ENCODE measurements at places on chromosomes 12 and 14.

DNA sequence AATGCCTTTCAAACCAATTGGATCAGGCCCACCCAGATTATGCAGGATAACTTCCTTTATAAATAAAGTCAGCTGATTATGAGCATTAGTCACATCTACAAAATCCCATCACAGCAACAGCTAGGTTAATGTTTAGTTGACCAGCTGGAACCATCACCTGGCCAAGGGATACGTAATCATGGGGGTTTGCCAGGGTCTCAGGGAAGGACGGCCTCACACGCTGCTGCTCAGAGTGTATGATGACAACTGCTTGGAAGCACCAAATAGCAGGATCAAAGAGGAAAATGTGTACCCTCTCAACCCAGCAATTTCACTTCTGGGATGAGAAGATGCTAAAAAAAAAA lies 162.6 kb downstream of the SLC15A4 start:
- no peak for DNase-seq

GRCh38 chr14:87489196-87489819 lies 503.7 kb downstream of the GALC start:
- DNase-seq: no peak

DNA sequence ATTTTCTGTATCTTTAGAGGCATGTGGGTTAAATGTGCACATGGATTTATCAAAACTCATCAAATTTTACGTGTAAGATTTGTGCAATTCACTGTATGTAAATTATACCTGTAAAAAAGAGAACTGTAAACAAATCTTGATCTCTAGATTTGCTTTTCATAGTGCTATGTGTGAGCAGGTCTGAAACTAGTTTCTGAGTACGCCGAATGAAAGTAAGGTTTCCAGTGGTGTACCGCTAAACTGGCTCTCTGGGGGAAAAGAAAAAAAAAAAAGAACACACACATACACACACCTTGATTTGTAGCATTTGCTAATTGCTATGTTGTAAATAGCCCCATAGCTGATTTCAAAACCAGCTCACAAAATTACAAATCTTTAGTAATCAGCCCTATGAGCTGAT lies 8.6 kb upstream of the SLC41A2 start:
- DNase-seq: peak; percentile 16

DNA sequence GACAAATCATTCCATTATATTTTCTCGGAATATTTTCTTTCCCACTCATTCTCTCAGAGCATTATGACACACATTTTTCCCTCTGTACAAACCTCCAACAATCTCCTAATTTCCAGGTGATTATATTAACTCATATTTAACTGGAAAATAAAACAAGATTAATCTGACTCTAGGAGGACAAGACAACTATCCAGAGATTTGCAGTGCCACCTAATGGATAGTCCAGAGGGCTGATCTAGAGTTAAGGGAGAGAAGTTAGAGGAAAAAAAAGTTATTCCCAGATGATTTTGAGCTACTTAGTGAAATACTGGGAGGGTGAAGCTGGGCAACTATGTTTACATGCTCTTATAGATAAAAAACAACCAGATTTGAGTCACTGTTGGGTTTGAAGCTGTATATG lies 161.7 kb downstream of the ALX1 start:
- DNase-seq: no peak

- no peak for DNase-seq
Measured at GRCh38 chr12:67042697-67043131, 226.4 kb upstream of the CAND1 start.

DNA sequence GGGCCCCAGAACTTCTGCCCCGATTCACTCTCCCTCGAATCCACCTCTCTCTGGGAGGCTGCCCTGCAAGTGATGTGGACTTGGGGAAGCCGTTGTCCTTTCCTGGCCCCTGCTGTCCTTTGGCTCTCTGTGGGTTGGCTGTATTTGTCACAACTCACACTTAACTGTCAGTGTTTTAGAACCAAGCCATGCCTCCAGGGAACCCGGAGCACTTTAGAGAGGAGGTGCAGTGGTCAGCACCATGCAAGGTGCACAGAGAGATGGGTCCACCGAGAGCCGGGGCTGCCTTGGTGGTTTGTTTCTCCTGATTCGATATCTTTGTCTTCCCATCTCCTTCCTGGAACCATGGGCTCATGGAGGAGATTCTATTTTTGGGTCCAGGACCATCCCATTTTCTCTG lies 129.5 kb upstream of the RTL1 start:
- DNase-seq: no peak

DNA sequence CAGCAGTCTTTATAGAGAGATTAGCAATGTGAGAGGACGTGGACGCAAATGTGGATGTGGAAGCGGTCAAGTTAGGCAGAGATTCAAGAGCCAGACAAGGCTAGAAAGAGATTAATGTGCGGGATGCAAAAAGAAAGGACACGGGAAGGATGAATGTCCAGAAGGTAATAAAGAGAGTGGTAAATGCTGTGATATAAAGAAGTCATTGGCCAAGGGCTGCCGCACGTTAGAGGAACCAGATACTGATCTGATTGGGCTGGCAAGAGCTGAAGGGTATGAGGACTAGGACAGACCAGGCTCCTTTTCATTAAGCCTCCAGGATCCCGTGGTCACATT lies 59.5 kb downstream of the DHRS2 start:
- no peak for DNase-seq

DNA sequence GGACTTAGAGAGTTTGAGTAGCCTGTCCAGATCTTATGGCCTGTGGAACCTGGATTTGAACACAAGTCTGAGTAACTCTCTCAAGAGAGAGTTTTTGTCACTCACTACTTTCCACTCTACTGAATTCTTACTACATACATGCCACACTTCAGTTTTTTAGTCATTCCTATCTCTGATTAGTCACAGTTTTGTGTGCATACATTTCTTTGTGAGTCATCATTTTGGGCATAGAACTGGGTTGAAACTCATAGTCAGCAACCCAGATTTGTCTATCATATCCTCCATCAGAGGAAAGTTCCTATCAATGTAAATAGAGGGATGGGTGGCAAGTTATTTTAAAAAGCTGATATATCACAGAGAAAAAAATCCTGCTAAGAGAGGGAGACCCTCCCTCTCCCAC lies 42.9 kb downstream of the FLRT2 start:
- no peak for DNase-seq

- DNase-seq: no peak
Measured at GRCh38 chr12:10386857-10387256, 3.0 kb downstream of the KLRK1 start.

- no peak for DNase-seq
Measured at GRCh38 chr12:48980953-48981756, 3.0 kb downstream of the WNT1 start.

DNA sequence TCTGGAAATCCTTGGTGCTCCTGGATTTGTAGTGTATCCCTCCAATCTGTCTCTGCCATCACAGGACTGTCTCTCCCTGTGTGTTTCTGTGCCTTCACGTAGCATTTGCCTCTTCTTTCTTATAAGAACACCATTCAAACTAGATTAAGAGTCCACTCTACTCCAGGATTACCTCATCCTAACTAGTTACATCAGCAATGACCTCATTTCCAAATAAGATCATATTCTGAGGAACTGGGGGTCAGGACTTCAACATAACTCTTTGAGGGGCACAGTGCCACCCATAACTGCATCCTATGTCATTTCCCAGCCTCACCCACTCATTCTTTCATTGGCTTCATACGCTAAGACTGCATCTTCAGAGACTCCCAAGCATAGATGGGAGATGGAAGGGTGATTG lies 106.2 kb downstream of the NT5DC3 start:
- no peak for DNase-seq

GRCh38 chr12:26749781-26750180 lies 83.2 kb downstream of the ITPR2 start:
- no peak for DNase-seq

- DNase-seq: peak; percentile 34
Measured at GRCh38 chr12:24931666-24932405, 17.1 kb downstream of the BCAT1 start.

DNA sequence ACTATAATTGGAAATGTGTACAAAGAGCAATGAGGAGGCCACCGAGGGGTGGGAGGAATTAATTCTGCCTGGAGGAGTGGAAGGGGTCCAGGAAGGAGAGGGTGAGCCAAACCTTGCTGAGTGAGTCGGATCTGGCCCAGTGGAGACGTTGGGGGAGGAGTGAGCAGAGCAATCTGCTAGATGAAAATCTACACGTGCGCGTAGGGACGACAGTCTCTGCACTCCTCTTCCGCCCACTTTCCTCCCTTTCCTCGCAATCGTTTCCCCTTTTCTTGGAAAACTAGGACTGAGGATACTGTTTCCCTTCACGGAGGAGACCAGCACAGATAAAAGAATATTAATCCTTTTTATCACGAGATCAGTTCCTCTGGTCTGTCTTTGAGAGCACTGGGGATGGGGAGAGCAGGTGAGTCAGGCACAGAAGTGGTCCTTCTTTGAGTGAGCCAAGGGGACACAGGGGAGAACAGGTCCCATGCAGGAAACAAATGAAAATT lies 2.9 kb upstream of the NAB2 start:
- DNase-seq: no peak

DNA sequence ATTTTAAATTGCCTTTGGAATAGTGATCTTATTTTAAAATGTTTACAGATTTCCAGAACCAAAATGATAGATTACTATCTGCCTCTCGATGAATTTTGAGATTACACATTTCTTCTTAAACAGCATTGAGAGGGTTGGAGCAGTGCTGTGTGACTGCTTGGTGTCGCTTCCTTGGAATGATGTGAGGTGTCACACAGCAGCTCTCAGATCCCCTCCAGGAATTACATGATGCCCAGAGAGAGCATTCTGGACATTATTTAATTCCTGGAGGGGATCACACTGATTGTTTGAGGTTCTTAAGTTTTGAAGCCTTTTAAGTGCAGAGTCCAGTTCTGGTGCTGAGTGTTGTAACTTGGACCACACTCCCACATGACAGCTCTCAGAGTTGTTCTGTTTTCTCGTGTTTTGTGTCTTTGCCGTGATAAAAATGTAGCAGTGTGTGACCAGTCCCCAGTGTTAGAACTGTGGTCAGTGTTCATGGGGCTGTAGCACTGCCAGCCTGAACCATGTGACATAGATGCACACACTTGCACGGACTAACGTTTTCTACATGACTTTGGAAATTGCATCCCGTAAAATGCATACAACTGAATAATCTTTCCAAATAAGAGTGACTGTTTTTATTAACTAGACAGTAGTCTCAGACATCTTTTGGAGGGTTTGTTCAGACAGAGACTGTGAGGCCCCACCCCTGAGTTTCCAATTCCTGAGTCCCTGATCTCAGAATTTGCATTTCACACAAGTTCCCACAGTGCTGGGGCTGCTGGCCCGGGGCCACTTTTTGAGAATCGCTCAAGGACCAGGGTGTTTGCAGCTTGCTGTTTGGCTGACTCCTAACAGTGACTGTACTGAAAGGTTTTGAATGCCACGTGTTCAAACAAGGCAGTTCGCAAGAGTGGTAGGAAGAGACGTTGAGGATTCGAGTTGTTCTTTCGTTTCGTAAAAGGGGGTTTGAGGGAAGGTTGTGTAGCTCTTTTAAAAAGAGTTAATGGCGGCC lies 26.0 kb downstream of the XRCC3 start:
- DNase-seq: no peak

- no peak for DNase-seq
Measured at GRCh38 chr12:5884285-5884684, 60.8 kb downstream of the ANO2 start.

GRCh38 chr14:95071649-95072280 lies 85.6 kb downstream of the DICER1 start:
- no peak for DNase-seq

- DNase-seq: no peak
Measured at GRCh38 chr14:28780843-28781820, 14.5 kb downstream of the FOXG1 start.

GRCh38 chr14:68663385-68664076 lies 129.3 kb downstream of the ZFP36L1 start:
- DNase-seq: no peak

- DNase-seq: no peak
Measured at GRCh38 chr12:65532764-65533163, 254.3 kb downstream of the MSRB3 start.

DNA sequence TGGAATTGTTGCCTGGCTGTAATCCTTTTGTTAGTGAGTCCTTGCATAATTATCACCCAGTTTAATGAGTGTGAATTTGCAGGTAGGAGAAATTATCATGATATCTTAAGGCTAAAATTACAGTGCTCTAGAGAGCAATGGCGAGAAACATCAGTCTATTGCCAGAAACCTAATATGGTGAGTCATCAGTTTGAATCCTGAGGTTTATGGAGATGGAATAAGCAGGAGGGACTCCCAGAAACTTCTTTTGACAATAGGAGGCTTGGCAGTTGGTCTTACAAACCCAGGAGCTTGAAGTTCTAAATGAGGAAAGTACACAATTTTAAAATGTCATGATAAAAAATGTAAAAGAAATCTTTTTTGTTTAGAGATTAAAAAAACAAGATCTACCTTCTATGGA lies 31.5 kb upstream of the CRADD start:
- no peak for DNase-seq

DNA sequence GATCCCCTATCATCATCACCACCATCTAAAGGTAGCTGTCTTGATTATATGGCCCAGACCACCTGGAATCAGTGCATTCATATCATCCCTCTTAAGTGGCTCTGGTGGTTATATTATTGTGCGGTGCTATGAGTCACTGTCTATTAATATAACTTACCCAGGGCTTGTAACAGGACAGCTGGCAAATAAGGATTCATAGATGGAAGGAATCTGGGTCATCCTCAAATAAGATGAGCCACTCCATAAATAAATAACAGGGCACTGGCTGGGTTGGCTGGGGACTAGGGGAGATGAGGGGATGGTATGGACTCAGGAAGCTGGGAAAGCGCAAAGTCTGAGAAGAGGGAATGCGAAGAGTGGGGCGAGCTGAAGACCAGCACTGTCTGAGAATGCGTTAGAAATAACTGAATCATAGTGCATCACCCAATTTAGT lies 216.1 kb downstream of the NUAK1 start:
- DNase-seq: no peak

DNA sequence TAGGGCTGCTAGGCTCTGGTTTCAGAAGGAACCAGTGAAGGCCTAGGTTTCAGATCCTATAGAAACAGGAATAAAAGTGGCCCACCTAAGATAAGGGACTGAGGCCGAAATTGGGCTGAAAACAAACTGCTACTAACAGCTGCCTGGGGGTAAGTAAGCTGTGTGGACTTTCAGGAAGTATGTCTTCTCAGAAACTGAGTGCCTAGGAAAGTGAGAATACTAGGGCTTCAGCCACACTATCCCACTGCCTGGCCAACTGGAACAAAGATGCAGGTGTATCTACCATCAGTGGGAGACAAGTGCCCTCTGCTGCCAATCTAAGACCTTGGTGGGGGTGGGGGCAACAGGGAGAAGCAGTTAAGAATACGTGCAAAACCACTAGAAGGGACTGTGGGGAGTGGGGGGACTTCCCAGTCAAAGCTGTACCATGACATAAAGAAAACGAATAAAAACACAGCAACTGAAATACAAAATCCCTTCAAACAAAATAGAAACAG lies 82.5 kb downstream of the MED13L start:
- peak; percentile 11 for DNase-seq

- no peak for DNase-seq
Measured at GRCh38 chr14:103179094-103179493, 55.8 kb downstream of the TNFAIP2 start.
